NCI-H510A (cell line): ENCODE measurements at places on chromosomes 11 and 22.

DNA sequence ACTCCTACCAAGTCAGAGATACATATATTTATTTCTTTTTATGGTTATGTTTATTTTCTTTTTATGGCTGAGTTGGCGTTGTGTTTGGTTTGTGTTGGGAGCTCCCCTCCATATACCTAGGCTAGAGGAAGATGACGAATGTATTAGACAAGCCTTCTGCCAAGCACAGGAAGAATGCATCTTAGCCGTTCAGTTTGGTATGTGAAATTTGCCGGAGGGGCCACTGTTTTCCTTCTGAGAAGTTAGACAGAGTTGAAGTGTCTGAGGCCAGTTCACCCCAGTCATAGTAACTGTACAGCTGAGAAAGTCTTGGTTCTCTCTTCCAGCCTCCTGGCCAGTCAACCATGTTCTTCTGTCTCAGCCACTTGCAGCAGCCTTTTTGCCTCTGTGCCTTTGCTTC is 29.8 kb downstream of the TEAD1 start:
- no peak for DNase-seq

GRCh38 chr11:88281317-88281712 is 56.2 kb downstream of the CTSC start:
- DNase-seq = no peak

GRCh38 chr11:117828611-117829368 is 4.2 kb upstream of the FXYD2 start:
- no peak for DNase-seq

GRCh38 chr11:41281131-41281742 is 178.2 kb downstream of the LRRC4C start:
- no peak for DNase-seq

DNA sequence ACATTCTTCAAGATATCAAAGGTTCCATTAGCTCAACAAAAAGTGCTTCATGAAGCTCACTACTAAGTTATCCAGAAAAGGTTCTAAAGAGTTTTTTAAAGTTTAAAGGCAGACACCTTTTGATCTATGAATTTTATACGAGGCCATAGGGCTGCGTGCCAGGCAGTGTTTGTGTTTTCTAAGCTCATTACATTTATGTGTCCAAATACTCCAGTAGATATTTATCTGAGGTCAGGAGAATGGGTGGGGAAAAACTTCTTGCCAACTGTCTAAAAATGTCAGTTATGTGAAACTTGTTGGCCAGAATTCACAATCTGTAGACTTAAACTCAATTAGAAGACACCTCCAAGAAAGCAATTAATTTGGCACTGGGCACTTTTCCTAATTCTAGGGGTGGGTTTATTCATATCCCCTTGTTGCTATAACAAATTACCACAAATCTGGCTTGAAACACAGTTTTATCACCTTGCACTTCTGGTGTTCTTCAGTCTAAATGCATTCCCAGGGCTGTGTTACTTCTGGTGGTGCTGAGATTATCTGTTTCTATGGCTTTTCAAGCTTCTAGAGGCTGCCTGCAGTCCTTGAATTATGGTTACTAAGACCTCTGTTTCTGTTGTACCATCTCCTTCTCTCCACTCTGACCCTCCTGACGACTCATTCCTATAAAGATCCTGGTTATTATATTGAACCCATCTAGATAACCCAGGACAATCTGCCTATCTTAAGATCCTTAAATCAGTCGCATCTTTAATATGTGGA is 1030.4 kb upstream of the CNTN5 start:
- no peak for DNase-seq
